Hematopoietic multipotent progenitor cell treated with erythropoietin and hydrocortisone succinate and interleukin-3 and kit ligand, for 15 days (in vitro differentiated cells): ENCODE measurements at places on chromosomes 2 and 18.
A peak's percentile ranks its signal among the peaks of the same experiment; 100 is the strongest.

DNA sequence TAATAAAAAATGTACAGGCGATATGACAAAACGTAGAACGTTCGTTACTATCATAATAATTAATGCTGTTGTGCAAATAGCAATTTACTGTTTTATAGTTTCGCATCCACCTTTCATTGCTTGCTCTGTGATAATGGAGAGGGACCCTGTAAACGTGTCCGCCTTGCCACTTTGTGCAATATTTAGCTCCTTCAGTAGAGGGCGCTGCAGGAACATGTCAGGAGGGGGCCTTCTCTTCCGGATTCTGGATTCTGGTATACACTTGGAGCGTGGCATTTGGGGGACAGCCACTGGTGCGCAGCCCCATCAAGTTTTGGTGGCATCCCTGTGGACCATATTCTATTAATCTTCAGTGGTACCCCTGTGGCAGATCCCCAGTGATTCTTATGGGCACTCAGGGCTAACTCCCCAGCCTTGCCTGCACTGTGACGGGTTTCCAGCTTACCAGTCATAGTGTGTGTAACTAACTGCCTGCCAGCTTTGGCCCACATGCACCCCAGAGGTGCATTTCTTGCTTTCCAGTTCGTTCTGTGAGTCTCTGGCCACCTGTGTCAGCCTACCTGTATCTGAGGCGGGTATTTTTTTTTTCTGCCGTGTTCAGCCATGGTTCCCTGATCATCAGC is 140.3 kb downstream of the CYRIA start:
- DNase-seq, result peak; percentile 25

- no peak for DNase-seq
These were observed 84.0 kb downstream of the EVA1A start for GRCh38 chr2:75476761-75477160.

GRCh38 chr18:74500372-74500771 is 4.2 kb downstream of the CNDP2 start:
- DNase-seq, result no peak

GRCh38 chr18:41126541-41127235 is 828.3 kb upstream of the PIK3C3 start:
- no peak for DNase-seq

- no peak for DNase-seq
These were observed 27.7 kb downstream of the BIRC6 start for GRCh38 chr2:32384529-32384928.

GRCh38 chr2:173997269-173997668 is 32.1 kb upstream of the SP3 start:
- DNase-seq, result no peak

- DNase-seq, result no peak
These were observed 32.9 kb upstream of the ITPRID2 start for GRCh38 chr2:181858600-181858999.

DNA sequence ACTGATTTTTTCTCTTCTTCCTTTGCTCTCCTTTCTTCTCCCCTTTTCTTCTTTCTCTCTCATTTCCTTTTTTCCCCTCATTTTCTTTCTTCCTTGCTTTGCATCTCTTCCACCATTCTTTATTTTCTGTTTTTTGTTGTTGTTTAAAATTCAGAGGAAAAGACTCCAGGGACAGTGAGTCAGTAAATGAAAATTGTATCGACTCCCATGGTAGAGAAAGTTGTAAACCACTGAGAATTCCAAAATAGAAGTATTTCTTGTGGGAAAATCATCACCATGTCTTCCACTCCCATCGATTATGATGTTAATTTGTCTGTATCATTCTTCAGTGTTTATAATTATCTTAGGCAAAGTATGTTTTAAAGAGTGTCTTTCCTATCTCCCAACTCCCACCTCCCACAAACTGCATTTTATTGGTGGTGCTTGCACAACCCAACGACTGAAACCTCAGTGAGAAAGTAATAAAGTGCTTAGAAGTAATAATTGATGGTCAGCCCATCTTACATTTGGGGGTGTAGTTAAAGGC is 134.3 kb downstream of the IRS1 start:
- DNase-seq, result no peak

DNA sequence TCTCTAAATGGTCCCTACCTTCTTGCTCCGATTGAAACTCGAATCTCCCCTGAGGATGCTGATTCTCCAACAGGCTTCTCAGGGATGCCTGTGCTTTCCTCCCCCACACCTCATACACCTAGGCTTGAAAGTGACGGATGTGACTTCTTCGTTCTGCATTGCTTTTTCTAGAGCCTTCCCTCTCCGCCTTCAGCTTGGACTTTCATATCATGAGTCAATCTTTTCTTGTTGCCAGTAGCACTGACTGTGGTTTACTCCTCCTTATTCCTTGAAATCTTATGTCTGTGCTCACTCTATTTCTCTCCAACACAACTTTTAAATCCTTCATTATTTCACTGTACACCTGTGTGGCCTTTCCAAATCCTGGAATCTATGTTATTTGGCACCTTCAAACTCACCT is 451.4 kb downstream of the TMX3 start:
- no peak for DNase-seq
